Stimulated activated CD8-positive, alpha-beta memory T cell treated with anti-CD3 and anti-CD28 coated beads, Interleukin-12 subunit alpha, Interleukin-12 subunit beta, amount 100 ng/mL, for 4 hours (primary cell): ENCODE measurements at places on chromosomes 4 and X.

DNA sequence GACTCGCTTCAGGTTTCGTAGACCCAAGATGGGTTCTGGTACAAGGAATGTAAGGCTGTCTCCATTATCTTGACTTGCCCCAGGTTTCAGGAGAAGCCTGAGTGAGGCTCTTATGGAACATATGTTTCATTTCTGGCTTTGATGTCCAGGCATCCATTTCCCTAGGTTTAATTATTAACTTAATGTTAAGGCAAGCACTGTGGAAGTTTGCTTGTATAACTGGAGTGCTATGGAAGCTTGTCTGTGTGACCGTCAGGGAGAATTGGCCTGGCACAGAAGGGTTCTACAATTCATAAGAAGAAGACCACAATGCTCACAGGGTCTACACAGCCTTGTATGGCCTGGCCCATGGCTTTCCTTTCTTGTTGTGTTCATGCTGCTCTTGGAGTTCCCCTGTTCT, 47.2 kb upstream of the PPP1R2C start:
- no peak for DNase-seq

DNA sequence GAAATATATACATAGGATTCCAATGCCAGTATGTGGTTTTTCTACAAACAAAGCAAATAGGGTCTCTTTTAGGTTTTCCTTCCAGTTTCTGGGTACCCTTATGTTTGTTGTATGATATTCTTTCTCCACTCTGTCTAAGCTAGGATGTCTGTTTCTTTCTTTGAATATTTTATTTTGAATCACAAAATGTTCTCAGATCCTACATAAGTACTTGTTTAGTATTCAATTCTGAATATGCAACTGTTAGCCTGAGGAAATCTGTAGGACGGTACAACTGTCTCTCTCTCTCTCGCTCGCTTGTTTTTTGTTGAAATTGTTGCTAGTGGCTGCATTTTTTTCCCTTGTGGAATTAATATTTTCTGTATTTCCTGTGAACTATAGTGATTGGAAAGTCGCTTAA, 163.2 kb downstream of the CCSER1 start:
- no peak for DNase-seq

- DNase-seq: no peak
Observed at GRCh38 chr4:70613306-70614183, 15.0 kb upstream of the ENAM start.

DNA sequence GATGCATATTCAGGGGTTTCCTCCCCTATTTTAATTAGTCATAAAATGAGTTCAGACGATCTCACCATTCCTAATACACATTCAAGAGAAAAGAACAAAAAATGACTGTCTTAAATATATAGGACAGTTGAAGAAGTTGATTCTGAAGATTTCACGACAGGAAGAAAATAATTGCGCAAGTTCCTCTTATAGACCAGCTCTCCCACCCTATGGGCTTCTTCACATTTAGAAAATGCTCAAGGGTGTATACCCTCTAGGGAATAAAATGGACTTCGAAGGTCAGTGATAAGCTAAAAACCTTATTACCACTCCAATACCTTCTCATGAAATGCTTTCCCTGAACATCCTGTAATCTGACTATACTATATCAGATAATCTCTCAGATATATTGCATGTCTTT, 149.2 kb upstream of the TEX13C start:
- no peak for DNase-seq

- DNase-seq: no peak
Observed at GRCh38 chr4:48752246-48752645, 27.8 kb downstream of the FRYL start.

- DNase-seq: no peak
Observed at GRCh38 chr4:22202246-22202974, 253.8 kb upstream of the KCNIP4 start.

DNA sequence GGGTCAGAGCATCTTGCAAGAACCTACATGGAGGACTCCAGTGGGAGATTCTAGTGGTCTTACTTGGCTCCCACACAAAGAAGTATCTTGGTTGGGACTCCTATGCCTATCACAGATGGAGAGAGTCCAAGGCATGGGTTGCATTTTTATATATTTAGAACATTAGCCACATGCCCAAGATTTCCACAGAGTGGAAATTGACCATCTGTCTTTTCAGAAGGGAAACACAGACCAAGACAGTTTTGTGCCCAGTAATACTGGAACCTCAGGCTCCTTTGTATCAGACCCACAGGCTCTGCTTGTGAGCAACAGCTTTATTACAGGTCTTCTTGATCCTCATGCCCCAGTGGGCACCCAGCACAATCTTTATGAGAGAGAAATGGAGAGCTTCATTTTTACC, 43.6 kb downstream of the PAGE2 start:
- DNase-seq: no peak

DNA sequence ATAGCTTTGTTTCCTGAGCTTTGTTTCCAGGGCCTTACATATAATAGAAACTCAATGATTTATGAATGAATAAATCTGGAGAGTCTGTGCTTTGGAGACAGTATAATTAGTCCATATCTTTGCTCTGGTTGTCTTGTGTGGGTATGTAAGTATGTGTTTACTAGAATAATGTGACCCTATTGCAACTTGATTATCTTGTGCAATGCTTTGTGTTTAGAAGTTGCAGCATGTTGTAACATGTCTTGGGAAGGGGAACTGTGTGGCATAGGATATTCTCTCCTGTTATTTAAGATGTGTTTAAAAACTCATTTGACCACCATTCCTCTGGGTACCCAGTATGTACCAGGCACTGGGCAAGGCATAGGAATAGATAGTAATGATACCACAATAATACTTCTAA, 6.1 kb downstream of the SPATA18 start:
- no peak for DNase-seq

DNA sequence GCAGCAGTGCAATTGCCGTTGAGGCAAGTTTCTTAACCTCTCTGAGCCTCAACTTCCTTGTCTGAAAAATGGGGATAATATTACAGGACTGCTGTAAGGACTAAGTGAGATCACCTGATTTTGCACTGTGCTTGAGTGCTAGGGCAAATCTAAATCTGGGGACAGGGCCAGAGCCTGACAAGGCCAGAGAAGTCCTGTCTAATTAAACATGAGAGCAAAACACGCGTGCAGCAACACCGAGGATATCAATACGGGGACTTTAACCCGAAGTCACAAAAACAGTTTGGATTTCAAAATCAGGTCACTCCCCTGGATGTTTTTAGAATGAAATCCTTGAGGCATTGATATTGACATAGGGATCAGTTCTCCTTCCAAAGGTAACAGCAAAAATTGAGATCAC, 5.7 kb upstream of the GJB1 start:
- no peak for DNase-seq

DNA sequence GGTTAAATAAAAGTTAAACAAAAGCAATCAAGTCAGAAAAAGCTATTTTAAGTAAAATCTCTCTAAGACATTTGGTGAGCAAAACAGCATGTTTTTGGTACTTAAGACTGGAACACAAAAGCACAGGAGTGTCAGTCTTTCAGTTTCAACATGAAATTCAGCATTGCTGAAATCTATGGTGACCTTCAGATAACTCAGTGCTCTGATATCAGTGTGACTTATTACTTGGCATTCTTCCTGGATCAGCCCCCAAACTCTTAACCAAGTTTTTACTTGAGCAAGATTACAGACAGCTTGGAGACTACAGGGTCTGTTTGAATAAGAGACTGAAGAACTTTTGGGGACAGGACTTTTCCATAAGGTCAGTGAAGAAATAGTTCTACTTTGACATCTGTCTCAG, 437.2 kb downstream of the RAPGEF2 start:
- no peak for DNase-seq

- no peak for DNase-seq
Observed at GRCh38 chrX:63394872-63395271, 43.7 kb upstream of the SPIN4 start.
